ENCODE measurements at places on chromosomes 2 and 18.

DNA sequence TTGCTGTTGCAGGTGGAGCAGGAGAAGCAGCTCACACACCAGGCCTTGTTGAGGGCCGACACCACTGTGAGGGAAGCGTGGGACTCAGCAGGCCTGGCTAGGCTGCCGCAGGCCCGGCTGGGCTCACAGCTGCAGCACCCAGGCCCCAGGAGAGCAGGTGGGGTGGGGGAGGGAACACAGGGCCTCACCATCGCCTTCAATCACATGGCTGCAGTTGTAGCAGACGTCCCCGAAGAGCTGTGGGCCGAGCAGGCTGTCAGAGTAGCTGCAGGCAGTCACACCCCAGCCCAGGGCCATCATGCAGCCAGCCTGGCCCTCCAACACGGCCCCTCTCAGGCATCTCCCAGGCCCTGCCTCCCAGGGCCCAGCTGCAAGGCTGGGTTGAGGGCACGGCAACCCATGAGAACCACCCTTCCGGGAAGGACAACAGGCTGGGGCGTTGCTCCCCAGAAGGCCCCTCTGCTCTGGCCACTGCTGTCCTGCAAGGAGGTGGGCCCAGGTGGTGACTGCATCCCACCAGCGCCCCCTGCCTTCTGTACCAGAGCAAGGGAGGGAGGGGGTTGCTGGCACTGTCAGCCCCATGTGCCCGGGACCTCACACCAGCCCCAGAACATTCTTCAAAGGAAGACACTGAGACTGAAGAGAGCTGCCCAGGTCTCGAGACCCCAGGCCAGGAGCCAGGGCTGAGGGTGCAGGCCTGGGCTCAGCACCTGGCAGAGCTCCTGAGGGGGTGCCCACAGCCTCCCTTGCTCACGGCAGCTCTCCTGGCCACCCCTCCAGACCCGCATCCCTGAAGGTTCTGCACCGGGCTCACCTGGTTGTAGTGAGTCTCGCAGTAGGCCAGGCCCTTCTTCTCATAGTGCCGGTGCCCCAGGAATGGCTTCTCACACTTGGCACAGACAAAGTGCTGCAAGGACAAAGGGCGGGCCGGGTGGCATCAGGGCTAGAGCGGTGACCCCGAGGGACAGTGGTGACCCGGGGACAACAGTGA is 5.6 kb upstream of the GPR17 start:
- DNase-seq, result no peak

- no peak for DNase-seq
Observed at GRCh38 chr18:50410008-50410407, 35.2 kb downstream of the SKA1 start.

DNA sequence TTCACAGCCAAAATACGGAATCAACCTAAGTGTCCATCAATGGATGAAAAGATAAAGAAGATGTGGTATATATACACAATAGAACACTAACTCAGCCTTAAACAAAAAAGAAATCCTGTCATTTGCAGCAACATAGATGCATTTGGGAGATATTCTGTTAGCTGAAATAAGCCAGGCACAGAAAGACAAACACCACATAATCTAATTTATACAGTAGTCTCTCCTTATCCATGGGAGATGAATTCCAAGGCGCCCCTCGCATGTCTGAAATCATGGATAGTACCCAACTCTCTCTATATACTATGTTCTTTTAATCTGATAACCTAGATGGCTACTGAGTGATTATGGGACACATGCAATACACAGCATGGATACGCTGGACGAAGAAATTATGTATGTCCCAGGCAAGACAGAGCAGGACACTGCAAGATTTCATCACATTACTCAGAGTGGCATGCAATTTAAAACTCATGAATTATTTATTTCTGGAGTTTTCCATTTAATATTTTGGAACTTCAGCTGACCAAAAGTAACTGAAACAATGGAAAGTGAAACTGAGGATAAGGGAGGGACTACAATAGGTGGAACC is 39.5 kb downstream of the ORC4 start:
- DNase-seq, result no peak

- DNase-seq, result no peak
Observed at GRCh38 chr18:37578886-37579513, 13.4 kb upstream of the CELF4 start.

DNA sequence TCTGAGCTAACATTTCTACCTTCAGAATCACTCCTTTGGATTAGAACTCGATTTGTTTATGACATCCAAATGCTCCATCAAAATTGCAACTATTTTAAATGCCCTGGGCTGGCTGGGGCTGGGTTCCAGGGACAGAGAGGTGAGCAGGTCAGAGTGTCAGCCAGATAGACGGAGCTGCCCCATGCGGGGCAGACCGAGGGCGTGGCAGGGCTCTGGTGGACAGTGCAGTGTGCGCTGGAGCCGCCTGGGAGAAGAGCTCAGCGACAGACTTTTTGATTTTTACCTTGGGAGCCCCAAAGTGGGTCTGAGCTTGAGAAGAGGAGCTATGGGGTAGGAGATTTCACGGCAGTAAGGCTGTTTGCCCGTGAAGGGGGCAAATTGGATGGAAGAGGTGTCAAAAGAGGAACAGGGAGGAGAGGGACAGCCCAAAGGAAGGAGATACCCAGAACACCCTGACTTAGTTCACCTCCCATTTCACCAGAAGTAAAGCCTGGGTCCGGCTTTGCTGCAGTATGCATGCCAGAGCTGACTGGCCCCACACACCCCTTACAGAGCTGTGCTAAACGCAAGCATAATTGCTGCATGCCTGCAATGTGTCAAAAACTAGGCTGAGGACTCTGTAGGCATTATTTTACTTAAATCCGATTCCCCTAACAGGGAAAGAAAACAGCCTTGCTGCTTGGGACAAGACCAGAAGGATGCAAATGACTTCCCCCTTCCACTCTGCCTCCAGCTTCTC is 33.7 kb downstream of the EN1 start:
- no peak for DNase-seq

GRCh38 chr2:85694052-85695025 is at the start of gene GNLY:
Gene GNLY, plus strand, starts transcription at chr2:85694358. Its CDS starts 61 bp downstream, at chr2:85694419.
- no peak for DNase-seq

DNA sequence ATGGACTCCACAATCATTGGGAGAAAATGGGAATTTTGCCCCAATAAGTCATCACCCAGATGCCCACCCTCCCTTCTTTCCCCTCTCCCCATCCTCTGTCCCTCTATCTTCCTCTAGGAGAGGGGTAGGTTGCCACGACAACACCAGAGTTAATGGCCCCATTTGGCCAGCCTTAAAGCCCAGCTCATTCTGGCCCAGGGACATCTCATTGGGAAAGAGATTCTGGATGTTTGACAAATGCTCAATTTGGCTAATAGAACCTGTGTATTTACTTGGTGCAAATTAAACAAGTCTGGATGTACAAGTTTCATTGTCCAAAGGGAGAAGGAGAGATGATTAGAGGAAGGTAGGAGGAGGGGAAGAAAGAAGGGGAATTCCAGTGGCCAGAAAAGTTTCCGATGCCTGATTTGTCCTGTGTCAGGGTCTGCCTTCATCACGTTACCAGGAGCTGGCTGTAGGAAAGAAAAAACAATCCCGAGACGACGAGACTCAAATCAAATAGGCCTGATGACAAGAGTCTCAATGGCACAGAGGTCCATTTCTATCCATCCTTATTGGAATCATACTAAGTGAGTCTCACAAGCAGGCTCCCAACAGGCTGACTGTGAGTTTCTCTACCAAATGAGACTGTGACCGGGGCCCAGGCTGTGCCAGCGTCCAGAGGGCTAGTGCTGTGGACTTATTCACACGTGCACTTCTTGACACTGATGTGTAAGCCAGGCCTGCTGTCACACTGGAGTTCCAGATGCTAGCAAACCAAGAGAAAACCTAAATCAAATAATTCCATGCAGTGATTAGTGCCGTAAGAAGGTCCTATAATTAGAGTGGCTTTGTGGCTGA is 265.2 kb upstream of the APCDD1 start:
- no peak for DNase-seq

- DNase-seq, result no peak
Observed at GRCh38 chr18:52219102-52219501, 120.9 kb upstream of the DCC start.

- peak; percentile 34 for DNase-seq
Observed at GRCh38 chr2:237128026-237128703, 42.5 kb downstream of the COPS8 start.

DNA sequence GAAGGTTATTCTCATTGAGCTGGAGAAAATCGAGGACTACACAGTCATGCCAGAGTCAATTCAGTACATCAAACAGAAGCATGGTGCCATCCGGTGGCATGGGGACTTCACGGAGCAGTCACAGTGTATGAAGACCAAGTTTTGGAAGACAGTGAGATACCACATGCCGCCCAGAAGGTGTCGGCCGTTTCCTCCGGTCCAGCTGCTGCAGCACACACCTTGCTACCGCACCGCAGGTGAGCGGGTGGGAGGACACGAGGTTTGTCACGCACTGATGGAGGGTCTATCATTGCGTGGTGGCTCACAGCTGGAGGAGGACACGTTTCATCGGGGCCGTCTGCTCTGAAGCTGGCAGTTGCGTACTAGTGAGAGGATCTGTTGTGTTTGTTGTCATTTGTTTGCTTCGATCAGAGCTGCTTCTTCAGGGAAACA is 48.2 kb downstream of the IL1RL2 start:
- DNase-seq, result no peak

DNA sequence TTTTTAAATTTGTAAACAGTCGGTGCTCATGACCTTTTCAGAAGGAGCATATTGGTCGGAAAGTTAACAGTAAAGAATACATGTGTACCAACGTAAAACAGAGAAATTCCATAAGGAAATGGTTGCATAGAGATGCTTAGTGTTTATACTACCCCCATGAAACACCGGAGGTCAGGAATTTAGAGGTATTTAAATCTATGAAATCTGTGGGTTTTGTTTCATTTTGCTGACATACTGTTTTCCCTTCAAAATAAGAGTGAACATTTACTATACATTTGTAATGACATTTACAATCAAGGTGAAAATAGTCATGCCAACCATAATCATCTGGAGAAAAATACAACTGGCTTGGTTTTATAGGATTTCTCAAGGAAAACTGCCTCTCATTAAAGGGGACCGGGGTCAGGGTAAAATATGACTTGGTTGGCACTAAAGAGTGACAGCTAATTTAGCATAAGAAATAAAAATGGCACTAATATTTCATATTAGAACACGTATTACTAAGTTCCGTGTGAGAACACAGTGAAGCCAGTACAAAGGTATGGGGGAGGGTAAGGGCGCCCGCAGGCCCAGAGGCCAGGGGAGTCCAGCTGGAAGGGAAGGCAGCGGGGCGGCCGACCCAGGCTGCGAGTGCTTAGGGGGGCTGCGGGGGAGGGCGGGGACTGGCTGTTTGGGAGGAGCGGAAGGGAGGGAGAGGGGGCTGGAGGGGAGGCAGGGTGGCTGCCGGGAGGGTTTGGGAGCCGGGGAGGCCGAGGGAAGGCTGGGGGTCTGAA is 1.1 kb upstream of the RNU4ATAC start:
- peak; percentile 43 for DNase-seq

DNA sequence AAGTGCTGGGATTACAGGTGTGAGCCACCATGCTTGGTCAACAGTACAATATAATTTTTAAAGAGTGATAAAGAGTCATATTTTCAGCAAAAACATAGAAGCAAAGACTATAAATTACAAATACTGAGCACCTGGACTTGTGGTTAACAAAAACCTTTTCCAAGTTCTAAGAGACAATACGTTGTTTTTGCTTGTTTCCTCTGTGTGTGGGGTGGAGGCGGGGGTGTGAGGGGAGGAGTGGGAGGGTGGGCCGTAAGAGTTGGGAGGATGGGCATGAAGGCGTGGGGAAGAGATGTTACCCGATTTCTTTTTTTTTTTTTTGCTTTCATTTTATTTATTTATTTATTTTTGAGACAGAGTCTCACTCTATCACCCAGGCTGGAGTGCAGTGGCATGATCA is 78.0 kb upstream of the WIPF1 start:
- DNase-seq, result no peak

DNA sequence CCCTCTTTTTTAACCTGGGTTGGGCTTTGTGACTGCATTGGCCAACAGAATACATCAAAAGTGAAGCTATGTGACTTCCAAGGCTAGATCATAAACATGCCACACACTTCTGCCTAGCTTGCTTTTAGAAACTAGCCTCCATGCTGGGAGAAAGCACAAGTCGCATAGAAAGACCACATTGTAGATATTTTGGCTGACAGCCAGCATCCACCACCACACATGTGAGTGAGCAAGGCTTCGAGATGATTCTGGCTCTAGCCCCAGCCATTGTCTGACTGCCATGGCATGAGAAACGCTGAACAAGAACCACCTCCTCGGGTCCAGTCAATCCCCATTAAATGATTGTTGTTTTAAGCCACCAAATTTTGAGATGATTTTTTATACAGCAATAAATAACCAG is 66.8 kb upstream of the STPG4 start:
- DNase-seq, result no peak

DNA sequence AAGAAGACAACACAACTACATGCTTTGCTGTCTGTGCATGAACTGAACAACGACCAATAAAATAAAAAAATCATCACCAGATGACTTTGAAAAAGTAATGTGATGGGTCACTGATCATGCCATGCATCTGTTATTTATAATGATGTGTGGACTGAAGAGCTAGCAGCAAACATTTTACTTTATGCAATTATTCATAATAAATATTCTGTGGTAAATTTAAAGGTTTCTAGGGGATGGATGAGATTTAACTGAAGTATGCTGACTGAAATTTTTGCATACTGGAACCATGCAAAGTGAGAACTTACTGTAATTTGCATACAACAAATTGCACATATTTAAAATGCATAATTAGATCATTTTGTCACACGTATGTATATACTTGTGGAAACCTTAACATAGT is 31.3 kb upstream of the BAZ2B start:
- no peak for DNase-seq

- DNase-seq, result no peak
Observed at GRCh38 chr2:205139822-205140463, 542.4 kb upstream of the NRP2 start.

- no peak for DNase-seq
Observed at GRCh38 chr2:113122364-113122763, 5.0 kb upstream of the IL1RN start.

GRCh38 chr2:47819834-47820233 is 36.9 kb downstream of the MSH6 start:
- no peak for DNase-seq

GRCh38 chr2:138630164-138630563 is 128.6 kb downstream of the SPOPL start:
- no peak for DNase-seq

- no peak for DNase-seq
Observed at GRCh38 chr2:33134086-33134771, 187.5 kb downstream of the LTBP1 start.

DNA sequence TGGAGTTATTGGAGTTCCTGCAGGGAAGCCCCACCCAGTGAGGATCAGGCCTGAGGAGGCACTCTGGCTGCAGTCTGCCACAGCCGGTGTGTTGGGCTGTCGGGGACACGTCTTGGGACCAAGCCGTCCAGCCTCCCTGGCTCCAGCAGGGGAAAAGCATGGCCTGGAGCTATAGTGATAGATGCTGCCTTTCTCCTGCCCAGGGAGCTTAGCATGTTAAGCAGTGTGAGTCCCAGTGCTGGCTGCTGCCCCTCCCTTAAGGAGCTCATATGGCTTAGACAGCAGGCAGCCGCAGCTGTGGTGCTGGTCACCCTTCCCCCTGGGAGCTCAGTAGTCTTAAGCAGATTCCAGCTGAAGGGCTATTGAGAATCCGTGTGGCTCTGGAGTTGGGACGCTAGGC is 78.9 kb downstream of the CERS6 start:
- DNase-seq, result no peak

GRCh38 chr2:181992776-181993175 is 7.1 kb downstream of the PPP1R1C start:
- DNase-seq, result no peak

- DNase-seq, result no peak
Observed at GRCh38 chr2:175310813-175311504, 129.4 kb upstream of the ATP5MC3 start.

- no peak for DNase-seq
Observed at GRCh38 chr2:236208019-236208926, 40.1 kb upstream of the GBX2 start.

All from stimulated activated CD8-positive, alpha-beta memory T cell treated with anti-CD3 and anti-CD28 coated beads, Interleukin-2, amount 100 ng/mL, for 48 hours (primary cell).